ENCODE measurements at places on chromosomes 4 and X. TPM values are rescaled to one million over a fixed set of nuclear protein-coding genes. Genes with fewer than 3 reads are reported as not detected.

Gene NUDT10
- total RNA-seq, result not detected

DNA sequence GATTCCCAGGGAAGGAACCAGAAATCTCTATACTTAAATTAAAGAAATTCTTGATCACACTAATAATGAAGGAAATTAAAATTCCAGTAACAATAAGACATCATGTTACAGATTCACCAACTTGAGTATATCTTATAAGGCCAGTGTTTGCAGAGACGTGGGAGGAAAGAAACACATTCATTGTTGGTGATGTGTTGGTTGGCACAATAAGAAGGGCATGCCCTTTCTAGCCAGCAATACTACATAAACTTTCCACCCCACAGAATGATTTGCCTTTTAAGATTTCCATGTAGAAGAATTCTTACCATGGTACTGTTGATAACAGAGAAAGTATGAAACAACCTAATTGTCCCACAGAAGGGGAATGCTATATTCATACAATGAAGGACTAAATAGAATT is 581.5 kb downstream of the STIM2 start:
- no peaks in the 10 kb centered on the region for H3K27me3 ChIP-seq
- no peak for DNase-seq
- no peaks in the 10 kb centered on the region for H3K4me1 ChIP-seq
- H3K27ac ChIP-seq, result no peak overlapping the region

Gene PRICKLE3
- total RNA-seq, result 7.3 TPM

Gene TXK
- total RNA-seq, result 58.0 TPM

GRCh38 chr4:2591189-2591588 is 54.7 kb downstream of the FAM193A start:
- peaks cover 38% of the 10 kb centered on the region for H3K4me1 ChIP-seq
- H3K4me3 ChIP-seq, result no peak overlapping the region
- no peaks in the 10 kb centered on the region for H3K27me3 ChIP-seq
- H3K27ac ChIP-seq, result no peak overlapping the region
- H3K36me3 ChIP-seq, result peaks cover 4% of the 10 kb centered on the region

DNA sequence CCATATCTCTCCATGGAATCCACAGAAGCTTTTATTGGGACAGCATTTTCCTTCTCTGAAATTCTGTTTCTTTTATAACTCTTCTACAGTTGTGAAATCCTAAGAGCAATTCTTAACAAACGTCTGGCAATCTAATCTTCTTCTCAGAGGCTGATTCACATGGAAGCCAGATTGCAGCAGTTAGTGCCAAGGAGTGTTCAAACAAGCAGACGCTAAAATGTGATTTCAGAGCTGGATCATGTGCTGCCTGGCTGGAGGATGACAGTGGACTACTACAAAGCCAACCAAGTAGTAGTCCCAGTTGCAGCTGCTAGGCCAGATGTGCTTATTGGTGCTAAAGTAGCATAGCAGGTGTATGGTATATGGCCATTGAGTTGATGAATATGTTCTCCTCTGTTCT is 27.7 kb upstream of the GLRB start:
- no peaks in the 10 kb centered on the region for H3K27me3 ChIP-seq
- DNase-seq, result no peak
- H3K27ac ChIP-seq, result no peak overlapping the region
- H3K4me1 ChIP-seq, result no peaks in the 10 kb centered on the region
- H3K36me3 ChIP-seq, result no peaks in the 10 kb centered on the region

DNA sequence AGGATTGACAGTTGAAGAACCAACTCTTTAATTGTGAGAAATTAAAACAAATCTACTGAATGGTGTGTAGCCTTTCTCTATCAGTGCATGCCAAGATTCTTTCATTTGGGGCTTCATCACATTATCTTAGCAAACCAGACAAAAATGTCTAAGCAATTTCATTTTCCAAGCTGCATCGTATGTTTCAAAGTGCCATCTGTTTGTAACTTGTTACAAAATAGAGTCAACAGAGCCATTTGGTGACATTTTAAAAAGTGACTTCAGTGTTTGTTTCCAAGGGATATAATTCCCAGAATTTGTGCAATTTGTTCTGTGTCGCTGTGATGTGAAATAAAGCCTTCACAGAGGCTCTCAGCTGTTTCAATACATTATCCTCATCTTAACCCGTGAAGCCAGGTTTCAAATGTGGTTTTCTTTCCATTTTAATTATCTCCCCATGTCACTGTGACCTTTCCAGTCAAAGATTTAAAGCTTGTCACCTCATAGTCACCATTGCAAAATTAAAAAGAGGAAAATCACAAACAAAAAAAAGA is 46.0 kb upstream of the C1QTNF7 start:
- H3K27ac ChIP-seq, result no peak overlapping the region
- no peaks in the 10 kb centered on the region for H3K4me1 ChIP-seq
- DNase-seq, result no peak
- H3K27me3 ChIP-seq, result peaks cover 1% of the 10 kb centered on the region
- no peak overlapping the region for H3K4me3 ChIP-seq
- H3K36me3 ChIP-seq, result no peaks in the 10 kb centered on the region

Gene TENM3
- total RNA-seq, result not detected

DNA sequence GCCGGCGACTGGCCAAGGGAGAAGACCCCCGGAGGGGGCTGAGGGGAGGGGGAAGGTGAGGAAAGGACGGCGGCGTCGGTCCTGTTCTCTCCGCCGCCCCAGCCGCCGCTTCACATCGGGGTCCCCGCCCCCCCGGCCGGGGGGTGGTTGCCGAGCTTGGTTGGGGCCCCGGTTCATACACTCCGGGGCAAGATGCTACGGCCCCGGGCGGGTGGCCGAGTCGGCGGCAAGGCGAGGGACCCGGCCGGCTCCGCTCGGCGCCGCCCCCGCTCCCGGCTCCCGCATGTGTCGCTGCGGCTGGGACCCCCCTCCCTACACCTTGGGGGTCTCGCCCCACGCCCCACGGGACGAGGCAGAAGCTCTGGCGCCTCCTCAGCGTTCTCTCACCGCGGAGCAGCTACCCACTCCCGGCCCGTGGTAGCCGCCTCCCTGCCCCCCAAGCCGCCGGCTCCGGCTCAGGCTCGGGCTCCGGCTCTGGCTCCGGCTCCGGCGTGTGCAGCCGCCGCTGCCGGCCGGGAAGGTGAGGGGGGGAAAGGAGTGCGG is 461 bp downstream of the FBXW7 start:
- no peaks in the 10 kb centered on the region for H3K27me3 ChIP-seq
- peaks cover 20% of the 10 kb centered on the region for H3K36me3 ChIP-seq
- H3K4me3 ChIP-seq, result peak overlapping the region; percentile 23

DNA sequence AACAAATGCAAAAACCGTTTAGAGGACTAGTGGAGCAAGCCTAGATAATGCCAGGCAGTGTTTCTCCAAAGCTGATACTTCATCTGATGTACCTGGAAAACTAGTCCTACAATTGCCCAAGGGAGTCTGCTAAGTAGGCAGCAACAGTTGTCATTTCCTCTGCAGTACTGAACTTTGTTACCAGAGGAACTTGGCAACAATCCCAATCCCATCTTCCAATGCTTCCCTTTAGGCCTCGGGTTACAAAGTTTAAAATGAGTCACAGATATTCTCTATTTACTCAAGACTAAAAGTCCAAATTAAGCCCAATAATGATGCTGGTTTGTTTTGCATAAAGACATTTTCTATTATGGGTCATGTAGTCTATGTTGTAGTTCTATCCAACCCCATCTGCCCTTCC is 120.0 kb upstream of the GLRA2 start:
- no peak for DNase-seq
- H3K36me3 ChIP-seq, result no peaks in the 10 kb centered on the region
- no peaks in the 10 kb centered on the region for H3K4me1 ChIP-seq
- H3K27ac ChIP-seq, result no peak overlapping the region
- no peaks in the 10 kb centered on the region for H3K27me3 ChIP-seq

- H3K4me1 ChIP-seq, result peaks cover 3% of the 10 kb centered on the region
- no peak overlapping the region for H3K27ac ChIP-seq
- H3K4me3 ChIP-seq, result no peak overlapping the region
- DNase-seq, result no peak
- H3K36me3 ChIP-seq, result no peaks in the 10 kb centered on the region
Observed at GRCh38 chrX:1164322-1165288, 47.8 kb downstream of the CRLF2 start.

DNA sequence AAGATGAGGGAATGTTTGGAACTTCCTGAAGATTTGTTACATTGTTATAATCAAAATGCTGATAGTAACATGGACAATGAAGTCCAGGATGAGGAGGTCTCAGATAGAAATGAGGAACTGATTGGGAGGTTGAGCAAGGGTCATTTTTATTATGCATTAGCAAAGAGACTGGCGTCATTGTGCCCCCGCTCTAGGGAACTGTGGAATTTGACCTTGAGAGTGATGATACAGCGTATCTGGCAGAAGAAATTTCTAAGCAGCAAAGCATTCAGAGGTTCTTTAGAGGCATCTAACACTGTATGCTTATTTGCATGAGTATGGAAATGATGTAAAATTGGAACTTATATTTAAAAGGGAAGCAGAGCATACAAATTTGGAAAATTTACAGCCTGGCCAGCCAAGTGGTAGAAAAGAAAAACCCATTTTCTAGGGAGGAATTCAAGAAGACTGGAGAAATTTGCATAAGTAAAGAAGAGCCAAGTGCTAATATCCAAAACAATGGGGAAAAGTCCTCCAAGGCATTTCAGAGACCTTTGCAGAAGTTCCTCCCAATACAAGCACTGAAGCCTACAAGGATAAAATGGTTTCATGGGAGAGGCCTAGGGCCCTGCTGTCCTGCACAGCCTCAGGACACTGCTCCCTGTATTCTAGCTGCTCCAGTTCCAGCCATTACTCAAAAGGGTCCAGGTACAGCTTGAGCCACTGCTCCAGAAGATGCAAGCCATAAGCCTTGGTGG is 483.0 kb upstream of the NDST4 start:
- no peak overlapping the region for H3K27ac ChIP-seq
- H3K4me1 ChIP-seq, result no peaks in the 10 kb centered on the region
- DNase-seq, result no peak
- no peaks in the 10 kb centered on the region for H3K36me3 ChIP-seq
- no peak overlapping the region for H3K4me3 ChIP-seq
- no peaks in the 10 kb centered on the region for H3K27me3 ChIP-seq

DNA sequence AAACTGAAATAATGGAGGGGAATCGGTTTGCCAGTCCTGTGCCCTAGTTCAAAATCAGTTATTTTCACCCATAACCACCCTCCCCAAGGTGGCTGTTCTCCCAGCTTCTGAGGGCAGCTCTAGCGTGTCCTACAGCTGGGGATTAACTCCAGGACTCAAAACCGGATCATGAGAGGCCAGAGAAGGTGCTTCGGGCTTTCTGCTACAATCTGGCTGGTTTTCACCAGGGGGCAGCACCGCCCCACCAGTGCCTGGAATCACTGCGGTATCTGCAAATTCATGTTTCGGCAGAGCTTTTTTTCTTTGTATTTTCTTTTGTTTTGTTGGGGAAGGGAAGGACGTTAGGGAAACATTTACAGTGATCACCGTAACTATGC is 28.4 kb downstream of the PDHA1 start:
- H3K27me3 ChIP-seq, result no peaks in the 10 kb centered on the region
- peak; percentile 64 for DNase-seq
- H3K4me1 ChIP-seq, result no peaks in the 10 kb centered on the region
- no peak overlapping the region for H3K27ac ChIP-seq
